ENCODE measurements at places on chromosomes 12 and 14.

- DNase-seq = no peak
Observed at GRCh38 chr14:38040411-38040810, 167.3 kb upstream of the SSTR1 start.

GRCh38 chr14:76181546-76181945 is 29.8 kb downstream of the GPATCH2L start:
- DNase-seq = no peak

- no peak for DNase-seq
Observed at GRCh38 chr14:105249182-105250007, 1.1 kb downstream of the BTBD6 start.

GRCh38 chr12:6234214-6234613 is 34.0 kb downstream of the CD9 start:
- no peak for DNase-seq

- no peak for DNase-seq
Observed at GRCh38 chr12:23098517-23098916, 473.5 kb downstream of the ETNK1 start.

DNA sequence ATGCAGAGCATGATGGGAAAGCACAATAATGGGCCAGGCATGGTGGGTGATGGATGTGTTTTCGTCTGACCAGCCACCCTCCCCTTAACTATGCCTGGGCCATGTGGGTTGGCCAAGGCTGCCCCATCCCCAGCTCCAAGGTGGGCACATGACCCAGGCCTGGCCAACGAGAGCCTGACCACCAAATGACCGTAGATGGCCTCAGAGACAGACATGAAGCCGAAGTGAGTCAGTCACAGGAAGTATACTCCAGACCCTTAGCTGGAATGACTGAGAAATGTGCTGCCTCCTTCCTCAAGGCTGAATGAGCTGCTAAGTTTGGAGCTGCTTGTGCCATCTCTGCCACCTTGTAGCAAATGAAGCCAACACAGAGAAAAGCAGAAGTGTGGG is 233.6 kb downstream of the BCL11B start:
- no peak for DNase-seq

GRCh38 chr12:72748971-72749370 is 476.8 kb downstream of the TRHDE start:
- DNase-seq = no peak

GRCh38 chr12:87925021-87925420 is 104.2 kb downstream of the C12orf50 start:
- DNase-seq = no peak

- DNase-seq = no peak
Observed at GRCh38 chr12:109125791-109126190, 9.4 kb downstream of the ACACB start.

DNA sequence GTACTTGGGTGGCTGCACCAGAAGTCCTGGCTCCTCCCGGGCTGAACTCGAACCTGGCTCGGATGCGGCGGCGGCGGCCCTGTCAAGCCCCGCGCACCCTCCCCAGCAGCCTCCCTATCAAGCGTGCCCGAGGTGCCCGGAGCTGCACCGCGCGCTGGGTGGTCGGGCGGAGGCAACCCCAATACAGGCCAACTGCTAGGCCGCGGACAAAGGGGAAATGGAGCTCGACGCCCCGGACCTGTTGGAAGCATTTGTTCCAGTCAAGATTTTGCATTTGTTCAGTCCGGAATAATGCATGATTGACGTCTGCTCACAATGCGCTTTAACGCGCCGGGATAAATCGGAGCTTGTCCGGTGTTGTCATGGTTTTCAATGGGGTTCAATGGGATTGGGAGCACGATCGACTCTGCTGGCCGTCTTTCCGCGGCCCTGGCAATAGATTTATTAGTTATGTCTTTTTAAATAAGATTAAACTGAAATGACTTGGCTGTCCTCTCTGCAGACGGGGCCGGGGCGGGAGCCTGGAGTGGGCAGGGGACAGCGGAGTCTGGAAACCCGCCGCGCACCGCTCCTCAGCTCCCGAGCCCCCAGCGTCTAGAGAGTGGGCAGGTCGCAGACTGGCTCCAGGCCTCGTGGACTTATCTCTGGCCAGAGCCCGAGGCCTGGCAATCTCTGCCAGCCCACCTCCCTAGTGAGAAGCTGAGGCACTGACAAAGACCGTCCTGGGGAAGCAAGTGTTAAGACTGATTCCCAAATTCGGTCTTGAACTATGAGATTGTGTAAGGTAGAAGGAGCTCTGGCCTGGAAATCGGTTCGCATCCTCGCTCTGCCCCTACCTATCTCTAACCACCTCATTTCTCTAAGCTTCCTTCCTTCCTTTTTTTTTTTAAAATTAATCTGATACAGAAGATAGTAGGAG is 1.7 kb upstream of the NKX2-8 start:
- no peak for DNase-seq

- no peak for DNase-seq
Observed at GRCh38 chr14:75811872-75812499, 150.9 kb downstream of the TTLL5 start.
